ENCODE measurements at places on chromosomes 16 and 17. TPM values are rescaled to one million over a fixed set of nuclear protein-coding genes. Genes with fewer than 3 reads are reported as not detected.

The HP gene
- 1.0 TPM for total RNA-seq

- peak; percentile 6 for ATAC-seq
Measured at GRCh38 chr17:29588562-29589411, 661 bp downstream of the GIT1 start.

- no peak for ATAC-seq
Measured at GRCh38 chr16:81632392-81633146, 146.5 kb upstream of the PLCG2 start.

The CENPT gene
- 30.8 TPM for total RNA-seq

The SLC16A5 gene
- 5.0 TPM for total RNA-seq

DNA sequence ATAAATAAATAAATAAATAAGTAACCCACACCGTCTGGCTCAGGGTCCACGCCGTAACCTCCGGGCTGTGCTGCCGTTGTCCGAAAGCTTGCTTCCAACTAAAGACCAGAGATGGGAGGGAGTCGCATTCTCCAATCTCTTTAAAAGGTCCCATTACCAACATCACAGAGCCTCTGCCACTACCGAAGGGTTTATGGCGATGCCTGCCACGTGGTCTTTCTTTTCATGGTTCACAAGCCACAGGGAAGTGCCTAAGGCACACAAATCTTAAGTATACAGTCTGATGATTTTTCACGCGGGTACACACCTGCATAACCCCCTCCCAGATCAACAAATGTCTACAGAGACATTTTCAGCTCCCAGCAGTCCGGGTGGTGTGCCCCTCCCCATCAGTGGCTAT, 1.4 kb downstream of the COTL1 start:
- no peak for ATAC-seq

The TBC1D3 gene
- not detected for total RNA-seq

The CDC27 gene
- 38.2 TPM for total RNA-seq

DNA sequence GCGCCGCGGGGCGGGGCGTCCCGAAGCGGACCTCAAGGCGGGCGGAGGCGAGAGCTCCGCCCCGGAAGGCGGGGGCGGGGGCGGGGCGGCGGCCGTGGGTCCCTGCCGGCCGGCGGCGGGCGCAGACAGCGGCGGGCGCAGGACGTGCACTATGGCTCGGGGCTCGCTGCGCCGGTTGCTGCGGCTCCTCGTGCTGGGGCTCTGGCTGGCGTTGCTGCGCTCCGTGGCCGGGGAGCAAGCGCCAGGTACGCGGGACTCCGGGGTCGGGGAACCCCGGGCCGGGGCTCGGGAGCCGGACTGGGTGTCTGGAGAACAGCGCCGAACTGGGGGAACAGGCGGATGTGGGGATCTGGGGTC, at the start of gene TNFRSF12A:
TNFRSF12A (plus strand) TSS at position 122 of the 357 bp plus-strand sequence; CDS start at position 152, 30 bp downstream.
- peak; percentile 18 for ATAC-seq

GRCh38 chr16:87603684-87604633, 1.7 kb downstream of the JPH3 start:
- peak; percentile 6 for ATAC-seq

GRCh38 chr17:75124041-75124818, 7.3 kb downstream of the NT5C start:
- peak; percentile 95 for ATAC-seq

DNA sequence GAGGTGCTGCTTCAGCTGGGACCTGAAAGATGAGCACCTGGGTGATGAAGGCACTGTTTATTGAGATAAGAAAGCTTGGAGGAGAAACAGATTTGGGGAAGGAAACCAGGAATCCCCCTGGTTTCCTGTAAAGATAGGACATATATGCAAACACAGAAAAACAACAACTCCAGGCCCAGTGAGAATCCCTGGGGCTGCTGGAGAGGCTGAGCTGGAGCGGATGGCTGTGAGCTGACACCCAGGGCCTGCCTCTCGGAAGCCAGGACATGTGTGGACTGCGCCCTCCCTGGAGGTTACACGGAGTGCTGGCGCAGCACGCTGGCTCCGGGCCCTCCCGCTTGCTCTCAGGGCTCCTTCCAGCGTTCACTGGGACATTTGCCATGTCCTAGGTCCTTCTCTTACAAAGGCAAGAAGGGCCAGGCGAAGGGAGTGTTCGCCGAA, 57.5 kb downstream of the CYB5B start:
- no peak for ATAC-seq

DNA sequence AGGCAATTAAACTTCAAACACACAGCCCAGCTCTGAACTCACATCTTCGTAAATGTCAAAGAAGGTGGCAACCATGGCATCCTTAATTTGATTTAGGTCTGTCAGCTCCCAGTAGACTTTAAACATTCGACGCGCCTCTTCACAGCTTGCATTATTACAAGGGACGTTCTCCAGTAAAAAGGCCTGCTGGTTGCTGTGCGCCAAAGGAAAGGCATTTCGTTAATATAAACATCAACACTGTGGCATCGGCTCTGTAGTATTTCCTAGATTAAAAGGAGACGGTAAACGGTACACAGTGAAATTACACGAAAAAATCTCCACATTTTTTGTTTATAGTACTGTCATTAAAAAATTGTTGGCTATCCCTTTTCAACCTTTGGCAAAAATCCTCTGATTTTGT, 116.8 kb upstream of the NETO2 start:
- no peak for ATAC-seq

The CD7 gene
- 0.33 TPM for total RNA-seq

- no peak for ATAC-seq
Measured at GRCh38 chr17:78252701-78253635, 21.5 kb downstream of the TMEM235 start.

The NPB gene
- total RNA-seq: not detected

DNA sequence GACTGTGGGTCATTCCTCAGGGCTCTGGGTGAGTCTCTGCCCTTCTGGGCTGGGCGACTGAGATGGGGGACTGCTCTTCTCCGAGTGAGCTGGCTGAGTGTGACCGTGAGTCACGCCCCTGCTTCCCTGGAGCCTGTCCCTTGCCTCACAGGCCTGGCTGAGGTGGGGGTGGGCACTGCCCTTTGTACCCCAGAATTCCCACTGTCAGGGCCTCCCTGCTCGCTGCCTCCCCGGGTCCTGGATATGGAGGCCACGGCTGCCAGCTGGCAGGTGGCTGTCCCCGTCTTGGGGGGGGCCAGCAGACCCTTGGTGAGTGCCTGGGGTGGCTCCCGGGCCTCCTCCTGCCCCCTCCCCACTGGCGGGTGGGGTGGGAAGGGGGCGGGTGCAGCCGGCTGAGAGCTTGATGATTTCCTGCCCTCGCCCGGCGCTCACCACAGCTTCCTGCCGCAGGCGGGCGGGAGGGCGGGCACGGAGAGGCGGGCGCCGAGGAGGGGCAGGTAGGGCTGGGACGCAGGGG, at the start of gene LAT:
LAT (plus strand) TSS at position 434 of the 517 bp plus-strand sequence. CDS start 366 bp downstream, outside the sequence.
- ATAC-seq: no peak

- ATAC-seq: no peak
Measured at GRCh38 chr17:82432017-82432416, 13.6 kb upstream of the OGFOD3 start.

The HSPB9 gene
- total RNA-seq: 1.00 TPM

GRCh38 chr16:13959626-13960025, 39.7 kb downstream of the ERCC4 start:
- no peak for ATAC-seq

DNA sequence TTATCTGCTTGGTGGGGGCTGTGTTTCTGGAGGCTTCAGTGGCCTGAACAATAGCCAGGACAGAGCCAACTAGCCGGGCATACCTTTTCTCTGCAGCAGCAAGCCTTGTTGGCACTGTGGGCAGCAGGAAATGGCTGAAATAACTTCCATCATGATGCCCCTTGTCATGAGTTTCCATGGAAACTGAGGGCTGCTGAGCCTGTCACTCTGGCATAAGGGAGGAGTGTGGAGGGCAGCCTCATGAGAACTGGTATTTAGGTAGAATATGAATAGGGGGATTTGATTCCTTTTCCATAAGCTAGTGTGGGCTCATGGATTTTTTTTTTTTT, 39.4 kb downstream of the PLCG2 start:
- no peak for ATAC-seq
